Transverse colon (tissue), 4 donors: ENCODE measurements at places on chromosomes 5 and 9.
A peak's percentile ranks its signal among the peaks of the same experiment; 100 is the strongest.

GRCh38 chr5:56950626-56951125 is 1.2 kb downstream of the MIER3 start:
- DNase-seq: peak; percentile 76

DNA sequence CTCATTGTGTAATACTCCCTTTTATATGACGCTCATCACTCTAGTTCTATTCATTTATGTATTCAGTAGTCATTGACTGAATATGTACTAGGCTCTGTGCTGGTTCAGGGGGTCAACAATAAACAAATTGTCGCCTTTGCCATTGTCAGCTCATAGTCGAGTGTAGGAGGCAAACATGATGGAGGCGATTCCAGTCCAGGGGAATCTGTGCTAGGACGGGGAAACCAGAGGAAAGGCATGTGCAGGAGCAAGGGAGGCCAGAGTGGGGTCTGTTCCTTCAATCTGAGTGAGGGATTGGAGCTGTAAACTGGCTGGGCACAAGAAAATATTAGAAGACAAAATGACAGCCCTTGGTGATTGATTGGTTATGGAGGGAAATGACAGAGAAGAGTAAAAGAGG is 83.9 kb downstream of the ANGPTL2 start:
- no peak for DNase-seq

GRCh38 chr9:134902936-134903335 is 14.8 kb downstream of the FCN1 start:
- no peak for DNase-seq

- peak; percentile 90 for DNase-seq
Observed at GRCh38 chr5:149485655-149486615, 65.3 kb downstream of the CSNK1A1 start.

- no peak for DNase-seq
Observed at GRCh38 chr5:107296572-107296971, 374.2 kb downstream of the EFNA5 start.

GRCh38 chr9:114250648-114251047 is 72.2 kb upstream of the ORM1 start:
- no peak for DNase-seq

- no peak for DNase-seq
Observed at GRCh38 chr5:155750571-155750970, 576.4 kb upstream of the SGCD start.

- DNase-seq: no peak
Observed at GRCh38 chr5:133675376-133676154, 63.2 kb upstream of the FSTL4 start.

- DNase-seq: no peak
Observed at GRCh38 chr9:108363311-108363710, 492.5 kb downstream of the ACTL7B start.

DNA sequence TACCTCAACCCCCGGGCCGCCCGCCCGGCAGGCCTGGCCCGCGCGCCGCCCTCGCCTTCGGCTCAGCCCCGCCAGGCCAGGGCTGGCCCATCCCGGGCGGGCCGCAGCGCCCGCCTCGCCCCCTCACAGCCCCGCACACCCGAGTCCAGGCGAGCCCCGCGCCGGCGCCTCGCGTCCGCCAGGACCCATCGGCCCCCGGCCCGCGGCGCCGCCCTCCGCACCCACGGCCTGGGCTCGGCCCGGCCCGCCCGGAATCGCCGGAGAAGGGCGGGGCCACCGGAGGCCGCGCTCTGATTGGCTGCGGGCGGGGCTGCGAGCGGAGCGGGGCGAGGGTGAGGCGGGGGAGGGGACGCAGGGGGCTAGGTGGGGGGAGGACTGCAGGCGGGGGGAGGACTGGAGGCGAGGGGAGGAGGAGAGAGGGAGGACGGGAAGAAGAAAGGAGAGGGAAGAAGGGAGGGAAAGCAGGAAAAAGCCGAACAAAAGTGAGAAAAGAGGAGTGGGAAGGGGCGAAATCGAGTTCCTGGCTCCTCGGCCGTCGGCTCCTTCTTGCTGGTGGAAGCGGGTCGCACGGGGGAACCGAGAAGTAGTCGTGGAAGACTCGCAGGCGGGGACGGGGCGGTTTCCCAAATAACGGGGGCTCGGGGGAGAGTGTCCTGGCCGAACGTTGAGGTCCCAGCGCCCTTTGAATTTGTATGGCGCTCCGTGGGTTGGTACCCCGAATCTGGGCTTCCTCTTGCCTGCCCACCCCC is 472 bp upstream of the UBTD2 start:
- peak; percentile 87 for DNase-seq

DNA sequence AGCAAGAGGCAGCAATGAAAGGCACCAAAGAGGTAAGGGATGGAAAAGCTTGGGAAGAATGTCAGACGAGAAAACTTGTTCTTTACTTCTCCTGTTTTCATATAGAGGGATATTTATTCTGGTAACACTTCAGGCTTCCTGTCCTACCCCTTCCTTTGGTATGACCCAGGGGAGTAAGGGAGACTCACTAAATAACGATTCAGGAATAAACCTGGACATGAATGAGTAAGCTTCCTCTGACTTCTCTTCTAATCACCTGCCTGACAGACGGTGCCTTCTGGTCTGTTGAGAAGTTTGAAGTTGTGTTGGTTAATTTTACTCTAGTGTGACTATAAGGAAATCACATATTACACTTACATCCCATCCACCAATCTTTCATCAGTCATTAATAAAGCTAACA is 461.2 kb downstream of the CDH12 start:
- no peak for DNase-seq

GRCh38 chr5:144088206-144089064 is 82.0 kb downstream of the YIPF5 start:
- DNase-seq: no peak

DNA sequence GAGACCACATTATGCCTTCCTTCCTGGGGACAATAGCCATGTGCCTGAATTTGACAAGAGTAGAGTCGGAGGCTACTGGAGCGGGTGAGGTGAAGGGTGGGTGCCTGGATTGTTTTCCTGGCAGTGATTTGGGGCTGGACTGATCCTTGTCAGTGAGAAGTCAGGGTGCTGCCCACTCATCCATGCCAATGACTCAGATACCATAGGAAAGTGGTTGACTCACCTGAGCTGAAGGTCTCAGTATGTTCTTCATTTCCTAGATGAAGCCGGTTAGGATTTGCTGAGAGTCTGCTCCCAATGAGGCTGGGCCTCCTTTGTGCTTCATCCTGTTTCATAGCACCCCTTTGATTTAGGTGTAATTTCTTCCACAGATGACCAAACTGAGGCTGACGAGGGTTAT is 366.0 kb downstream of the KDM4C start:
- DNase-seq: no peak

DNA sequence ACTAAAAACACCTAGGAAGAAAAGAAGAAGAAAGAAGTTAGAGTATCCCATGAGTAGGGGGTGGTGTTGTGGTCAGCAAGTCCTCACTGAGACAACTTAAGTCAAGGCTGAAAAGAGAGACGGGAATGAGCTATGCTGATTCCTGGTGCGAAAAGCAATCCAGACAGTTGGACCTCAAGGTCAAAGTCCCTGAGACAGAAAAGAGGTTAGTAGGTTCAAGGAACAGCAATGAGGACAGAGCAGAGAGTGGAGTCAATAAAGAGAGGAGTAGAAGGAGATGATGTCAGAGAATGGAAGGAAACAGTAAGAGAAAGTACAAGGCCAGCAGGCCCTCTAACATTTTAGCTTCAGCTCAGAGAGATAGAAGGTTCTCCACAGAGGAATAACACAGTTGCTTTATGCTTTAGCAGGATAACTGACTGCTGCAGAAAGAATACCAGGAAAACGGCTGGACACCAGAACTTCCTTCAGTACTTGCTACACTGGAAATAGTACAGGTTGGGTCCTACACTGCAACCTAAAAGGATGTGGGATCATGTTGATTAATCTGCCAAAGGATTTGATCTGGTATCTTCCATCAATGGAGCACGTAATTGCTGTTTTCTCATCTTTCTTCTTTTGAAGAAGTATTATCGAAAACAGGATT is 43.6 kb downstream of the GNAQ start:
- DNase-seq: no peak

- DNase-seq: no peak
Observed at GRCh38 chr5:75985077-75985476, 98.1 kb upstream of the SV2C start.

DNA sequence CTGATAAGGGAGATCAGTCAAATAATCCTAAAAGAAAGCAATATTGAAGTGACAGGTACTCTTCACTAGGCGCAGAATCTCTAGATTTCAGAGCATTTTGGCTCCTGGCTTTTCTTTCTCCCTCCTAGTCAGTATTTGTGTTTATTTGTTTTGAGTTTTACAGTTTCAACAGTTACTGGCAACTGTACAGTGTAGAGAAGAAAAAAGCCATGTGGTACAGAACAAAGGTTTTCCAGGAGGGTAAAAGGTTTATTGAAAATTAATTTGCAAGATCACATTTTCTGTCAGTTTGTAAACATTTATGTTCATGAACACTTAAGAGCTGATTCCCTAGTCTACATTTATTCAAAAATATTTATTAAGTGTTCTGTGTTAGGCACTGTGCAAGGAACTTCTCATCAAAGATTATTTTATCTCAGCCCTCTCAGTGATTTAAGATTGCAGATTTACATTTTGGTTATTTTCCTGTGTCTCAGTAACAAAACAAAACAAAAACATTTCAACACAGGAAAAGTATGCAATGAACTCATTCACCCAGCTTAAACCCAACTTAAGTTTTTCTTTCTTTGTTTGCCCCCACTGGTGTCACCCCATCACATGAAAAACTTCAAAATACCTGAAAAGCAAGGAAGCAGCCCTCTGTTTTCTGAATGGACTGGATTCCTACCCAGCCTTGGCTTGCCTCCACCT is 12.9 kb downstream of the MINAR2 start:
- no peak for DNase-seq

DNA sequence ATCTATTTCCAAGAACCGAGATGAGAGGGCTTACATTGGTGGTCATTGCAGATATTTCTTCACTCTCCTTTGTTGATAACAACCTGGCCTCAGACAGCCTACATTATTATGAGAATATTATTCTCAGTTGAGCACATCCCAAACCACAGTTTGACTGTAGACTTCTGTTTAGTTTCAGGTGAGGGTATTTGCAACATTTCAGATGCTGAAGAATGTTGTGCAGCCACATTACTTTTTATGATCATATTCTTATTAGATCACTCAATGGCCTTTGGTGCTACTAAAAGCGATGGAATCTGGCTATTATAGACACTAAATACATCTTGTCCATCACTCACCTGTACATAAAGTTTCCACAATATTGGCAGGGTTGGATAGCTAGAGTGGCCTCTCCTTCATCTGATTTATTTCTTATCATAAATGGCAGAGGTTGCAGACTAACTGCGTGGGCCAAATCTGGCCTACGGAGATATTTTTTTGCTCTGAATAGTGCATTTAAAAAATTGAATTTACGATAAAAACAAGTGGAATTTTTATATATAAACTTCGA is 26.2 kb upstream of the RICTOR start:
- DNase-seq: no peak

DNA sequence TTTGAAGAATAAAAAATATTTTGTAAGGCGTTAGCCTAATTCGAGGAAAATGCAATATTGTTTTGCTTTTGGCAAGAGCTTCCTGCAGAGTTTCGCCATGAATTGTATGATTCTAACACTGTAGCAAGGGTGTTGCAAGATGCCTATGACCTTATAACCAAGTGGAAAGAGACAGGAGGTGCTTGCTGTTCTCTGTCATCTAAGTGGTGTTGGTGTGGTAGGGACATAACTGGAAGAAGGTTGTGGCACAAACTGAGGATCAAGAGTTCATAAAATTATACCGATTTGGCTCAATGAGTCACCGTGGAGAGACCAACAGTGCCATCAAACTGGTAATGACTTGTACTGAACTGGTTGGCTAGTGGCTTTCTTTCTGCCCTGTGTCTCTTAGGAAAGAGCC is 6.3 kb downstream of the STC2 start:
- DNase-seq: no peak

DNA sequence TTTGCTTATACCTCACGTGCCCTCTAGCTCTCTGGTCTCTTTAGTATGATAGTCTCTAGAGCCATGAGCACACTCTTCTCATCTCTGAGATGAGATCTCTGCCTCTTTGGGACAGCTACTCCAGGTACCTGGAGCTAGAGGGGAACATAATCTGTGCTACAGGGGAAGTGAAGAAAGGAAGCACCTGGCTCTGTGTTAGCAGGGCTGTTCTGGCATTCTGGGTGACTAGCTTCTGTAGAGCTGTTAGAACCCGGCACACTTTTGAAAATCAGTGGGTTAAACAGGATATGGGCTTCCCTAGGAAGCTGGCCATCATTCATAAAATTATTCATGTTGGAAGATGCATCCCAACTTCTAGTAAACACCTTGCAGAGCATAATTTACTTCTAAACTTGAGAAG is 224.8 kb downstream of the MCTP1 start:
- DNase-seq: no peak

- no peak for DNase-seq
Observed at GRCh38 chr9:37197158-37198038, 77.0 kb downstream of the ZCCHC7 start.

DNA sequence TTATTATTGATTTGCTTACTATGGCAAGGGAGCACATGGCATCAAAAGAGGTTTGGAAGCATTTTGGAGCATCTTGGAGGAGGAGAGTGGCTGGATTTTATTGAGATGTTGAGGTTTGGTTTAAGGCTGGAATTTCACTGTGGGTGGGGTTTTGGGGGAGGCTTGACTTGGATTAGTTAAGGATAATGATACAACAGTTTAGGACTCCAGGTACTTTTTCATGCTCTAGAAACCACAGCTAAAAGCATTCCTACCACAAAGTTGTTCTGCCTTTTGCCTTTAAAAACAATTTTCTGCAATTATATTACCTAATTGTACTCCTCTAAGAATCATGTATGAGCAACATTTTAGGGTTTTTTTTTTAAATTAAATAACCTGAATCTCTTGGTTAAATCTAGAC is 5.0 kb downstream of the GCNT4 start:
- no peak for DNase-seq

- peak; percentile 51 for DNase-seq
Observed at GRCh38 chr5:177510567-177511053, 984 bp upstream of the DOK3 start.

- DNase-seq: no peak
Observed at GRCh38 chr9:20309124-20309523, 313.2 kb downstream of the MLLT3 start.

GRCh38 chr5:124841829-124842712 is 95.6 kb upstream of the ZNF608 start:
- DNase-seq: no peak

DNA sequence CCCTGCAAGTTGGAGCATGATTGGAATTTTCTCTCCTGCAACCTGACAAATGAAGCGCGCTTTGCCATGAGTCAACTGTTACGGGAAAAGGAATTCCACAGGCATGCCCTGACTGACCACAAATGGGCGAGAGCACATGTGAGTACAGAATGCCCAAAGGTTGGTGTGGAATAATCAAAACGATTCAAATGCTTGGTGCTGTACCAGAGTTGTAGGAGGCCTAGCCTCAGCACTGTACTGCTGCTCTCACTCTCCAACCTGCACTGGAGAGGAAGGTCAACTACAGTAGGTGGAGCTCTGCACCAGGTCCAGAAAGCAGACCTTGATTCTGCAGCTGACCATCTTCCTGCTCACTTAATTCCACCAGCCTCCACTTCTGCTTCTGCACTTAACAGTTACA is 406.9 kb upstream of the ACTBL2 start:
- peak; percentile 11 for DNase-seq

DNA sequence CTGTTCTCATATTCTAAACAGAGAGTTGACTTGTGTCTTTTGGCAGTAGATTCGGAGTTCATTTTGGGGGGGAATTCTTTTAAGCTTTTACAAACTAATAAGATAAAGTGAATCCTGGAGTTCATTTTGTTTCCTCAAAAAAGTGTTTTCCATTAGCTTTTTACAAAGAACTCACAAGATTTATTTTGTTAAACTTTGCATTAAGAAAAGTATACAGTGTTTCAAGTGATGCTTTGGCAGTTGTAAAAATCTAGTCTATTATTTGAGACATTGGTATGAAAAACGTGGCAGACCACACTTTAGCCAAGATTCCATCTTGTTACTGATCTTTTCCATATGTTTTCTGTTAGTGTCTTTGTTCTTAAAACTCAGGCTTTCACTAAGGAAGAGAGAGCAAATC is 1.2 kb upstream of the OMD start:
- DNase-seq: no peak
